ENCODE measurements at places on chromosomes 1 and 21.

GRCh38 chr1:208231881-208232661 is 12.1 kb downstream of the PLXNA2 start:
- no peak for DNase-seq

GRCh38 chr1:15577691-15578090 is 7.2 kb downstream of the AGMAT start:
- DNase-seq: no peak

- no peak for DNase-seq
Measured at GRCh38 chr1:182570611-182570970, 18.5 kb downstream of the RNASEL start.

GRCh38 chr1:111032295-111032897 is 68.7 kb upstream of the LRIF1 start:
- no peak for DNase-seq

GRCh38 chr1:244296447-244296846 is 155.3 kb downstream of the ADSS2 start:
- DNase-seq: no peak

GRCh38 chr21:34835526-34835925 is 166.7 kb downstream of the CLIC6 start:
- no peak for DNase-seq

GRCh38 chr1:96792220-96792619 is 70.6 kb downstream of the PTBP2 start:
- DNase-seq: no peak

DNA sequence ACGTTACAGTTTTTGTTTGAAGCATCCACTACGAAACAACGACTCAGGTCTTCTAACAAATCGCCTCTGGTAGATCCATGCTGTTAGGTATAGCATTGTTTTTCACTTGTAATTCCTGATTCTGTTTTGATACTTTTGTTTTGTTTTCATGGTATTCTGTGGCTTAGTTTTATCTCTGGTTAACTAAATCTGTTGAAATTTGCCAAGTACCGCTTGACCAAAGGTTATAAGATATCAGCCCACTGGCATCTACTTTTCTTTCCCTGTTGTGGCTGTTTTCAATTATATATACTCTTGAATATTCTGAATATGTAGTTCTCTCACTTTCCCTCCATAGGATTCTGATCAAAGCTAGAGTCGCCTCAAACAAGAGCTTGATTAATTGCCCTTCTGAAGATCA is 274.8 kb upstream of the C1orf105 start:
- DNase-seq: no peak

GRCh38 chr1:47438165-47439016 is 547 bp downstream of the FOXD2 start:
- DNase-seq: no peak

DNA sequence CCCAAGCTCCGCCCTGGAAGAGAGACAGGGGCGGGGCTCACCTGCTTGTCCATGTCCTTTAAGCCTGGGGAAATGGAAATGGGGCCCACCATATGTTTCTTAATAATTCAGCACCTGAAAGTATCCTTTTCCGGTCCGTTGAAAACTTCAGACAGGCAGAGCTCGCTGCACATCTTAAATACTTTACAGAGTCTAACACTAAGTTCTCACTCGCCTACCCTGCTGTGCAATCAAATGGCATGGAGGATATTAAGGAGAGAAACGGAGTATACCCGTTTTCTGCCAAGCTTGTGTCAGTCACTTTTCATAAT is 467 bp upstream of the CC2D1B start:
- DNase-seq: no peak

- DNase-seq: no peak
Measured at GRCh38 chr1:183033205-183033604, 10.0 kb downstream of the LAMC1 start.

GRCh38 chr1:150576794-150577556 is 2.4 kb downstream of the MCL1 start:
- no peak for DNase-seq

DNA sequence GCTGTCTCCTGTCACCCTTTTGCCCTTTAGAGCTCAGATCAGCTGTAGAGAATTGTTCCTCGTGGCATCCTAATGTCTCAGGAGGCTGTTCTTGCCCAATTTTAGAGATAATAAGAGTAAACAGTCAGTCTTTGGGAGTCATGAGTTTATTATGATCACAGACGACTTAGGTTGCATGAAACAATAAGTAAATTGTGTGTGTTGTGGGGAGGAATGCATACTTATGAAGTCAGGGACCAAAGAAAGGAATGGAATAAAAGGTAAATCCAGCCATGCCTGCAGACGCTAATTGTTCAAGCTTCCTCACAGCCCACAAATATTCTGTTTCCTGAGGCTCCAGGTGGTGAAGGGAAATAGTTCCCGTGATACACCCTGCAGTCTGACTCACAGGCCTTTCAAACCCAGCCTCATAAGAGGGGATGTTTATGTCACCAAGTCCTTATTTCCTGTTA is 897 bp downstream of the EPHX4 start:
- no peak for DNase-seq

DNA sequence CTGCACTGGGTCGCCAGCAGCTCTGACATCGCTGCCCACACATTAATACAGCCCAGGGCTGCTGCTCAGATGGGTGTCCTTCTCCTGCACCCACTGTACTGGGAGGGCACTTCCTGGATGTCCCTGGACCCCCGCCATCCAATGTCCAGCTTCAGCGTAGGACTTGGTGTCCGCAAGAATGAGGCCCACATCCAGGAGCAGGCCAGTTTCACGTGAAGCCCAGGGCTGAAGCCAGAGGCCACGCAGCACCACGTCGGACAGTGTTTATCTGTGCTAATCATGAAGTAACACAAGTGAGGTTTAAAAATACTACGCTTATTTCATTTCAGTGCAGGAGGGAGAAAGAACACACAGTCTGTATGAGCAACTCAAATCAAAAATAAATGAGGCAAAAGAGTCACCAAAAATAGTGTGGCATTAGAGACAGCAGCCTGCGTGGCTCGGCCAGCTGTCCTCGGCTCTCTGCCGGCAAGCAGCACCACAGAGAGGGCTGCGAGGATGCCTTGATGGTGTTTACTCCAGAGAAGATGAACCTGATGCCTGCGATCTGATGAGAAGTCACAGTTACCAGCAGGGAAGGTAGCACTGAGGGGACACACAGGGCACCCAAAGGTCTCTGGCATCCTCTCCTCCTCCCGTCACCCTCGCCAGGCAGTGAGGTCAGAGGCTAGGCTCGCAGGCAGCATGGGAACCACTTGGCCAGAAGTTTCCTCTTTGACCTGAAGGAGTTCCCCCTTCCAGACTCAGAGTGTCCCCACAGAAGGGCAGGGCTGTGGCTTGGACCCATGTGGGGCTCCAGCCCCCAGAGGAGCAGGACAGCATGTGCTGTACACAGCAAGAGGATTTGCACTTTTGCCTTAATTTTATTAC is 22.1 kb upstream of the NPHP4 start:
- no peak for DNase-seq

DNA sequence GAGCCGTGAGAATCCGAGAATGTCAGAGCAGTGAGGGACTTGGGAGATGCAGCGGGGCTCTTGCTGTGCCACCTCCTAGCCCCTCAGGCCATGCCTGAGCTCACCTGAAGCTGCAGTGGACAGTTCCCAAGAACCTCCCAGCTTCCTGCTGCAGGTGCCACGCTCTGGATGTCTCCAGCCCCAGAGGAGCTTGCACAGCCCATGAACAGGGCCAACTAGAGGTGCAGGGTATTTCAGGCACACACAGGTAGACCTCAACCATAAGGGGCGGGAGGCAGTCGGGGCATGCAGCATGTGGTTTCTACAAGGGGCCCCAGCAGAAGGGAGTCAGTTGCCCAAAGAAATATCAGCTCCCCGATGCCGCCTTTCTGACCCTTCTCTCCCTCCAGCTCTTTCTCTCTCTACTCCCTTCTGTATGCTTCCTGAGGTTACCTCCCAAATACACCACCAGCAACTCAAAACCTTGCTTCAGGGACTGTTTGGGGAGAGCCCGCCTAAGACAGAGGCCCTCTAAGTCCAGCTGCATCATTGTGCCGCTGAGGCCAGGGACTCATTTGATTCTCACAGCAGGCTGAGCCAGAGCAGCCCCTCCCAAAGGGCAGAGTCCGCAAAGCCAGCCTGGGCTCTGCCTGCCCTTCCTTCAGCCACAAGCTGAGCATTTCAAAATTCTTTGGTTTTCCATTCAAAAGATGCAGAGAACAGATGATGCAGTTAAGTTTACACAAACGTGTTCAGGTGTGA is 209.8 kb downstream of the MATN1 start:
- no peak for DNase-seq

- DNase-seq: no peak
Measured at GRCh38 chr1:68495532-68495931, 1.4 kb downstream of the DEPDC1 start.

DNA sequence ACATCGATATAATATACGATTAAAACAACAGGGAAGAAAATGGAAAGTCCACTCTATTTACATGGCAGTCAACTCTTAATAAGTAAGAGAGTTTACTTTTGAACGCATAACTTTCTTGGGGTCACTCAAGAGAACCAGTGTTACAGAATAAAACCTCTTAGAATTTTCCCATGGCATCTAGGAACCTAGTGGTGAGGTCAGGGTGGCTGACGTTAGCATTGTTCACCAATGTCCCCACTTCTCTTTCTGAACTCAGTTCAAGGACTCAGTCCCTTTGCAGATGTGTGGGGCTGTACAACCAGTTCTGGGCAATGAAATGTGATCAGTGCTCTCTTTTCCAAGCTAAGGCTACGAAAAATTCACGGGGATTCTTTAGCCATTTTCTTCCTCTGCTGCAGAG is 2.6 kb upstream of the RNF2 start:
- DNase-seq: no peak

GRCh38 chr1:245288796-245289195 is 134.0 kb downstream of the KIF26B start:
- no peak for DNase-seq

GRCh38 chr1:219965285-219966070 is 37.1 kb upstream of the SLC30A10 start:
- no peak for DNase-seq
